Stimulated activated CD8-positive, alpha-beta memory T cell treated with anti-CD3 and anti-CD28 coated beads, Interleukin-2, amount 100 ng/mL, for 1 hour (primary cell): ENCODE measurements at places on chromosomes 6 and 20.

DNA sequence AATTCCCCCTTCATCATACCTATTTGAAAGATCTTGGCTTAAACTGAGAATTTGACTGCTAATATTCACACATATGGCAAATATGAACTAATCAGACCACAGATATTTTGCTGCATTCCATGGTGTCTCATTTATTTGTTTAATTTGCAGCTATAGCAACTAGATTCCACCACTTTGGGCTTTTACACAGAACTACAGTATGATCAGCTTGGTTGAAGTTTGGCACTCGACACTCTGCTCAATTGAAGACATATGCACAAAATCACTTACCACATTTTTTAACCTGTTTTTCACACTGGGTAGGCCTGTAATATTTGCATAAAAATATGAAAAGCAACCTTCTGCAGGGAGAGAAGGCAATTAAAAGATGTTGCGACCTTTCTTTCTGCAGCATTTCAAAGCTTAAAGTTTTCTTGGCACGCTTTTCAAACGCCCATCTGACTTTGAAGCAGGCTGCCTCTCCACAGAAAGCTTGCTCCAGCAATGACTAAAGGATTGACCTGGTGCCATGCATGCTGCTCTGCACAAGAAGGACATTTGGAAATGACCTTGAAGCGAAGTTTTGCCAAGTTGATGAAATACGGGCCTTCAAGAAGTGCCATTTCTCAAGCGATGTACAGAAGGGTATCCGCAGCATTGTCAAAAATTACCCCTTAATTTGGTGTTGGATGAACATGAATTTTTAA lies 126.7 kb downstream of the AIG1 start:
- DNase-seq: no peak

DNA sequence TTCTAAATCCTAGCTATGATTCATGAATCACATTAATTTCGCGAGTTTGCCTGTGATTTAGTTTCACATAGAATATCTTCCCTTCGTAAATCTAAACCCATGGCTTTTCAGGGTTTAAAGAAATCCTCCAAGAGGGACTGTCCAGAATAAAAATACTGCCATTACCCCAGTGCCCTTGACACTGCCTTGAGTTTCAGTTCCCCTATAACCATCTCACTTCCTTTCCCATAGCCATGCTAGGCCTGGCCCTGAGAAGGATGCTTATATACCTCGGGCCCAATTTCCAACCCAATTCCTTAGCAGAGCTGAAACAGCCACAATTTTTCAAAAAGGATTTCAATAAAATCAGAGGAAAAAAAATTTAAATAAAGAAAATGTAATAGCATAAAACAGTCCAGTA lies 697.3 kb downstream of the FRK start:
- no peak for DNase-seq

DNA sequence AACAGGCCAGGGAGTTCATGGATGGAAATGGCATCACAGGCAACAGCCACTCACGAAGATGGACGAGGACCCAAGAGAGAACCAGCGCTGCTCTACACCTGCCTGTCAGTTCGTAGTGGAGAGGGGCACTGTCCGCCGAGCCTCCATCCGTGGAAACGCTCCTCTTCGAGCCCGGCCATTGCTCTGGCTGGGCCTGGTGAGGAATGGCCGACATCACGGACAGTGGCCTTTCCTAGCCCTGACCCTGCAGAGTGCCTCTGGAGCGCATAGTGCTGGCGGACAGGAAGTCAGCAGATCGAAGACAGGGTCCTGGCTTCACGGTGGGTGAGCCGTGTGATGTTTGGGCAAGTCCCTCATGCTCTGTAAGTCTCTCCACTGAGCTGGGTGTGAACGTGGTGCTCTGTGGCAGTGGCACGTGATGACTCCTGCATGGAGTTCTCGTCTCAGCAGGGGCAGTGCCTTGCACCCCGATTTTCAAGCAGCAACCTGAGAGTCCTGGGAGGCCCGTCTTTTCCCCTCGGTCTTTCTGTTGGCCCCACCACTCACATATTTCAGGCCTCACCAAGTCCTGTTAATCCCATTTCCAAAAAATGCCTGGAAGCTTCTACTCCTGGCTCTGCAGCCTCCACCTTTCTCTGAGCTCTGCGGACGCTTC lies 214.4 kb downstream of the ERMARD start:
- DNase-seq: no peak

GRCh38 chr6:118377711-118378414 lies 170.2 kb upstream of the PLN start:
- no peak for DNase-seq

DNA sequence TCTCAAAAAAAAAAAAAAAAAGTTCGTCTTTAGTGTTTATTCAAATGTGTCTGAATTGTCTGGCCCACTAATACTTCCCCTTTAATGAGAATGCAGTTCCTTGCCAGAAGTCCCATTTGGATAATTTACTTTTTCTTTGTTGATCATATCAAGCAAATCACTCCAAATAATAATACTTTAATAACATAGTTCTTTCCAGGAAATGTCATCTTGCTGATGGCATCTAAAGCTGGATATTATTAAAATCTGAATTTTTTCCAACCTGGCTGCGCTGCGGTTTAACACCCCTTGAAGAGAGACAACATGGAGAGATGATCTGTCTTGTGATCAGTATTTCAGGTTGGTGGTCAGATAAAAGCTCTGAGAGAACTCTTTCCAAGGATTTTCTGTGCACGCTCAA lies 111.2 kb upstream of the CNKSR3 start:
- DNase-seq: no peak

DNA sequence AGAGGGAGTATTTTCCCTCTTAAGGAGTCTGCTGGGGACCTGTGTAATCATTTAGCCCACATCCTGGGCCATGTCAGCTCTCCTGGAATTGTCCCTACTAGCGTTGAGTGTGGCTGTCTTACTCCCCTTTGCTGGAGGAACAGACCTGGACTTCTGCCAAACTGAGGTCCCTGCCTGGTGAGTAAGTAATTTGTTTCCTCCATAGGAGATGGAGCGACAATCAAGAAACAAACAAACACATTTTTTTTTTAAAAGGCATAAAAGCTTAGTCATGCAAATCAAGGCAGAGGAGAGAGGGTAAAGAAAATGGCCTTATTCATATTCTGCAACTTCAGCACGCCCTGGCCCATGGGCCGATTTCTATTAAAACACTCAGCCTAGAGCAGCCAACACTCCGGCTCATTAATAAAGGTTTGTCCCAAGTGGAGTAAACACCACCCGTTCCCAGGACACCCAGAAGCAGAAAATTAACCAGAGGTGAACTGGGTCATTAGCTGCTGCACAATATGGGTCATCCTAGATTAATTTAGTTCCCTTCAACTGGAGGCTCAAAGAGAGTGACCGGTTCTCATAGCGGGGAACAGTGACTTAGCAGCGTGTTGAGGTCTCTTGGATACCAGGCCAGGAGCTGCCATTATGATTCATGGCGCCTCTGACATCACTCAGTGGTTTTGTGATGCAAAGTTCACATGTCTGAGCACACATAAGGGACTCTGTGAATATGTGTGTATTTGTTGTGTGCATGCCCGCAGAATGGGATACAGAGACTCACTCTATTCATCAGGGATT lies 165.0 kb upstream of the SULF2 start:
- DNase-seq: no peak

GRCh38 chr6:108686896-108687295 lies 126.2 kb downstream of the FOXO3 start:
- DNase-seq: no peak

DNA sequence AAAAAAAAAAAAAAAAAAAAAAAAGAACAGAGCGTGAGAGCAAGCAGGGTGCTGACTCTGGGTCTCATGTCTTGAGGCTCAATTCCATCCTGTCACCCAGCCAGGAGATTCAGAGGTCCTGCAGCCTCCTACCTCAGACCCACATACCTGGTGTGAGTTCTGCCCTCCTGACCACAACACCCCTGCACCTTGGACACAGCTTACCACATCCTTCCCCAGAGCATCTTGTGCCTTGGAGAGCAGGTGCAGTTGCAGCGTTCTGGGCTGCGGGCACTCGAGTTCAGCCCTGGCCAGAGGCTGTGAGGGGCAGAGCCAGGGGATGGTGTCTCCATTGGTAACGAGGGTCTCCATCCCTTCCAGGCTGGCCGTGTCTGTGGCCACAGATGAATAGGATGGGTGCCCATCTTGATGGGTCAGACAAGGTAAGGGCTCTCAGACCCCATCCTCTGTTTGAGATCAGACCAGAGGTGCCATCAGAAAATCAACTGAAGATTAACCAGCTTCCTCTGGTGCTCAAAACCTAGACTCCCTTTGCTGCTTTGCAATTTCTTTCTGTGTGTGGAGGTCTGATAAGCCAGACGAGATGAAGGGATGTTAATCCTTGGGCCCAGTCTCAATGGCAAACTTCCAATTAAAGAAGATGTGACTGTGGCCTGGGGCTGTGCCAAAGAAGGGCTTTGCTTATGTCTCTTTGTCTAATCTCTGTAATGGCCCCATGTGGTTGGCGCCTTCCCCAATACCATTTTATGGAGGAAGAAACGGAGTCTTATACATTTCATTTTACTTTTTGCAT lies 14.7 kb upstream of the ZNF831 start:
- DNase-seq: no peak

GRCh38 chr20:4717816-4718570 lies 3.7 kb upstream of the PRND start:
- no peak for DNase-seq
